NCI-H1694 treated with DMSO at 0.1 percent for 48 hours (cell line): ENCODE measurements at places on chromosomes 2 and 18.

- DNase-seq: no peak
These were observed 79.3 kb upstream of the TGFA start for GRCh38 chr2:70632966-70633365.

GRCh38 chr2:156399224-156399949 lies 36.8 kb upstream of the GPD2 start:
- DNase-seq: no peak

DNA sequence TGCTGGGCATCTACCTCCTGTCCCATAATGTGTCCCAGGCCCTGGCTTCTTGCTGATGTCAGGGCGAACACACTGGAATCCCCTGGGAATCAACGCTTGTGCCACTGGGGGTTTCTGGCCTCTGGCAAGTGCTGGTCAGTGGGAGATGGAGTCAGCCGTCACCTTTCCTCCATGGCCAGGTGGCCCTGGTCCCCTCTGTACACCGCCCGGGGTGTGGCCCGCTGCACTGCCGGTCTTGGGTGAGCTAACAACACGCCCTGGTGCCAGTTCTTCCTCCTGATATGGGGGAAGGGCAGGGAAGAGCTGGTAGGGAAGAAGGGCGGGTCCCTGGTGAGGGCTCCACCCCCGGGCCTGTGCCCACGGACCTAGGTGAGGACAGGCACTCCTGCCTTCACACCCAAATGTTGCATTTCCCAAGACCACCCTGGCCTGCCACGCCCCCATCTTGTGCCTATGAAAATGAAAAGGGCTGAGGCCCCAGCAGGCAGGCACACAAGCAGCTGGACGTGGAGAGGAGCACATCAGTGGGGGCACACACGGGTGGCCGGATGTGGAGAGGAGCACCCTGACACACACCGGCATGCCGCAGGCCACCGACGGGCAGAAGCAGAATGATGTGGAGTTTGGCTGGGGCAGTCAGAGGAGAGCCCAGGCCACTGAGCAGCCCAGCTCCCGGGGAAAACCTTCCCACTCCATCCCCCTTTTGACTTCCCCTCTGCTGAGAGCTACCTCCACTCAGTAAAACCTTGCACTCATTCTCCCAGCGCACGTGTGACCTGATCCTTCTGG lies 140.5 kb downstream of the ASB1 start:
- no peak for DNase-seq

DNA sequence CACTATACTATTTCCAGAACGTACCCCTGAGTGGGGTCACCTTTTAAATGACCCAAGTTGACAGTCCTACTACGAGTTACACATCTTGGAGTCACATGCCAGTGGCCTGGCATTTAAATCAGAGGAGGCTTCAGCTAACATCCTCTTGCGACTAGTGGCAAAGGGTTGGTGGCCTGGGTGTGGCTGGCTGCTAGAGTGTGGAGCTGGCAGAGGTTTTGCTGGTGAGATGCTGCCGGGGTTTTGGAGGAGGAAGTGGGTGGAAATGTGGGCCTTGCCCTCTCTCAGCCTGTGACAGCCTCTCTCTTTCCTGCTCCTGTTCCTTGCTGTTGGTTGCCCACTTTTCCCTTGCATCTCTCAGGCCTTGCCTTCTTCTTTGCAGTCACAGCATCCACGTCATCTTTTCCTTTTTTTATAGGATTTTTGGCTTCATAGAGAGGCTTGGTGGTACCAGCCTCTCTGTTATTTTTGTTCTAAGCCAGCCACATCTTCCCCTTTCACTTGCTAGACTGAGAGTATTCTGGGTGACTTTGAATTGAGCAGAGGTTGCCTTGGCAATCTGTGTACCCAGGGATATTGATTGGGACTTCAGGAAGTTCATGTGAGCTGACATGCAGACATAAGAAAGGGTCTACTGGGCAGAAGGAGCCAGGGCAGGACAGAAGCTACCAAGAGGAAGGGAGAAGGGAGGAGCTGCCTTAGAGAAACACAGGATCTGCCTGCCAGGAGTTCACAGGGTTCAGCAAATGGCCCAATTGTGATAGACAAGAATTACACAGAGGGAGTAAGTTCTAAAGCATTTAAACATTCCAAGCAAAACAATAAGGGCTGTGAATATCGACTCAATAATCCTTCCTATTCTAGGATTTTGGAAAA lies 55.4 kb downstream of the CDC42EP3 start:
- no peak for DNase-seq

- no peak for DNase-seq
These were observed 675.1 kb upstream of the SALL3 start for GRCh38 chr18:78304192-78305164.

GRCh38 chr18:70469916-70470315 lies 181.1 kb downstream of the SOCS6 start:
- no peak for DNase-seq

GRCh38 chr18:37161491-37161890 lies 332.6 kb downstream of the KIAA1328 start:
- DNase-seq: no peak

DNA sequence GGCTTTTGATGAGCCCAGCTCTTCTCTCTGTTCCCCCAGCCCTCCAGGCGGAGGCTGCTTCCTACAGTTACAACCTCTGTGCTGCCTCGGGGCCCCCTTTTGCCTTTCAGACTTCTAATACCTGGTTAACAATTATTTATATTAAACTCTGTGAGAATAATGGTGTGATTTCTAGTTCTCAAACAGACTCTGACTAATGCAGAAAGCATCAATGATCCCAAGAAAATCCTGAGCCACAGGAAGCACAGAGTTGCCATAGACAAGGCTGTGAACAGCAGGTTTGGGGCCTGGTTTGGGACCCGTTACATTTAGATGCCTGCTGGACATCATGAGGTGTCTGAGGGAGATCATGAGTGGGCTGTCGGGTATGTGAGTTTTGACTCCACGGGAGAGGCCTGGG lies 37.4 kb upstream of the MYO3B start:
- no peak for DNase-seq

DNA sequence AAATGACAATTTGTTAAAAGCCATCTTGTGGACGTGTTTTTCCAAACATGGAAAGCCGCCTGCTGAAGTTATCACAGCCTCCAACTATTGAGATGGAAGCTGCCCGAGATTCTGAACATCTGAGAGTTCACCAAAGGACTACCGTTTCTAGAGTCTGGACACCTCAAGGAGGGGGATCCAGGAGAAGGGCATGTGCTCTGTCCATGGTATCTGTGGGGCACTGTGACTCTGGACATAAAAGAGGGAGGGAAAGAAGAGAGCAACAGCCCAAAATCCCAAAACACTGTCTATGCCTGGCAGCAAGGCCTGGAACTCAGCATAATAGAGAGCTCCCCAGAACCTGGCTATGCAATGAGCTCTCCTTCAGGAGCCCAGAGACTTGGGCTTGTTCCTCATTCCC lies 319.9 kb downstream of the EN1 start:
- no peak for DNase-seq

DNA sequence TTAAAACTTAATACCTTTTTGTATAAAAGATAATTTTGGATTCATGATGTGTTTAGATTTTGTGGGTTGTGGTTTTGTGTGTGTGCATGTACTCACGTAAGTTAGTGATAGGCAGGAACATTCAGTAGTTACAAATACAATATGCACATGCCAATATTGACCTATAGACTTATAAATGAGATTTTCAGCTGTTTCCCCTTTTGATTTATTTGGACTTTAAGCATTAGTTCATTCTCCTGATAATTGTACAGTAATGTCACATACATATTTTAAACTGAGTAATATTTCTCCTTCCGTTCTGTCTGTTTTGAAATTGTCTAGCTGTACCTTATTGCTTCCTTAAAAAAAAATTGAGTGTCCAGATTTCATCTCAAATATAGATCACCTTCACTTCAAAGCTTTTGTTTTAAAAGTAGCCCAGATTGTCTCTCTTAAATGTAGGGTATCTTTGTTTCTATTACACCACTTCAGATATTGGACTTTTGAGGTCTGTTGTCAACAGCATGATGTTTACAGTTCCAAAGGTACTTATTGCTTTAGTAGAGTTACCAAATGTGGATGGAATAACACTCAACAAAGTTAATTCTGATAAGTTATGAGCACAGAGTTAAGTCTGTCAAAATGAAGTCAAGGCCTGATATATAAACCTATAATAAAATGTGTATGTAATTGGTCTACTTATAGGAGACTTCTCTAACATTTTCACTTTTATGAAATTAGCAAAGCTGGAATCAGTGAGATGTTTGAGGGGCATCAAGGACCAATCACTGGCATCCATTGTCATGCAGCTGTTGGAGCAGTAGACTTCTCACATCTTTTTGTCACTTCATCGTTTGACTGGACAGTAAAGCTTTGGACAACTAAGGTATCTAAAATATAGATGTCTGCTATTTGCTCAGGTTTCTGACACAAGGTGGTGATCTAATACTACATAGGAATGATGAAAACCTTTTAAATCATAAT lies 42.0 kb downstream of the DYNC1I2 start:
- DNase-seq: no peak

DNA sequence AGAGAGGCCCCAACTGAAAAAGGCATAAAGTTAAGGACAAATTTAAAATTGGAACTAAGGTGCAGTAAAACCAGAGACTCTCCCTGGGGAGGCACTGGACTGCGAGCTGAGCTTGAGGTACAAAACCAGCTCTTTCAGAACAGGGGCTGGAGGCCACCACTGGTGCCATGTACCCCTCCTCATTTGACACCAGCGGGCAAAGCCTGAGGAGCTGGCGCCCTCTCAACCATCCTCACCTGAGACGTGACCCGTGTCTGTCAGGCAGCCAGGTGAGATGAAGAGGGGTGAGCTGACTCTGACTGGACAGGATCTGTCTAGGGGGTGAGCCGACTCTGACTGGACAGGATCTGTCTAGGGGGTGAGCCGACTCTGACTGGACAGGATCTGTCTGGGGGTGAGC lies 68.5 kb downstream of the TMEM18 start:
- no peak for DNase-seq

- no peak for DNase-seq
These were observed 53.5 kb downstream of the ATL2 start for GRCh38 chr2:38323623-38324022.

DNA sequence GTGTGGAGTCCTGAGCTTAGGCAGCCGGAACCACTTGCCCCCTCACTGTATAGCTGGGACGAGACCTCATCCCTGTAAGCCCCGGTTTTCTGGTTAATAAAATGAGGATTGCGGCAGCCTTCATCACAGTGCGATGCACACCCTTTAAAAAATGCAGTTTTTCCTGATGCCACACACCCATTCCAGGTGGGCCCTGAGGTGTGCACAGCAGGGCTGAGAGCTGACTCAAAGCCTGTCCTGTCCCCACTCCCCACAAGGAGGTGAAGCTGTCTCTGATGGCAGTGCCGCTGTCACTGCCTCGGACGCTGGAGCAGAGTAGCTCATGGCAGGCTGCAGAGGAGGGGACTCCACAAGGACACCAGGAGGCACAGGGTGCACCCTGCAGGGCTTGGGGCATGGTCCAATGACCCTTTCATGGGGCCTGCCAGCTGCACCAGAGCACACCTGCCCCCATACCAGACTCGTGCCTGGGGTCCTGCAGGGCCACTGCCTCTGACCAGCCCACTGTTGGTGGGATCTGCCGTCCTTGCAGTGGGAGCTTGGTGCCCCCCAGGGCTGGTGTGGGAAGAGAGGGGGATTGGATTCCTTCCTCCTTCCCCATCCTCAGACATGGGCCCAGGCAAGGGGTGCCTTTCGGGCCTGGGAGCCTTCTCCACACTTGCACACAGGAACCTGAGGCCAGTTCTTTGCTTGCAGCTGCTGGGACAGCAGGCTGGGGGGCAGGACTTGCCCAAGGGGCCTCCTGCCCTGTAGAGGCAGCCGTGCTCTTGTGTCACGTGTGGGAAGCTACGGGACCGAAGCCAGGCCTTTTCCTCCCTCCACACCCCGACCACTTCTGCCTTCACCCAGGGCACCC lies 22.8 kb downstream of the GPC1 start:
- no peak for DNase-seq

DNA sequence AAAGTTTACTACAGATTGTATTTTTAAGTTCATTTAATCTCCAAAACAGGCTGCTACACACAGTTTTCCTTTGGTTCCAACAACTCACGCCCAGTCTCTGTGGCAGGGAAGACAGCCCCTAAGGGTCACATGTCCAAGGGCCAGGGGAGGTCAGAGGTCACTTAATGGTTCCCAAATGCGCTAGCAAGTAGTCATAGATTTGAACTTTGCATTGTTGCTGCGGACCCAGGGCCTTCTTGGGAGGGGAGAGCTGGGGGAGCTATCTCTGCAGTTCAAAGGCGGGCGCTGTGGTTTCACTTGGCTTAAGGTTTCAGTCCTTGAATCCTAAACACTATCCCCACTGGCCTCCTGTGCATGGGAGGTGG lies 74.8 kb upstream of the ZNF532 start:
- no peak for DNase-seq

- no peak for DNase-seq
These were observed 34.7 kb upstream of the MBP start for GRCh38 chr18:77167251-77167650.

- DNase-seq: no peak
These were observed 300.3 kb downstream of the AGPS start for GRCh38 chr2:177692783-177693269.

DNA sequence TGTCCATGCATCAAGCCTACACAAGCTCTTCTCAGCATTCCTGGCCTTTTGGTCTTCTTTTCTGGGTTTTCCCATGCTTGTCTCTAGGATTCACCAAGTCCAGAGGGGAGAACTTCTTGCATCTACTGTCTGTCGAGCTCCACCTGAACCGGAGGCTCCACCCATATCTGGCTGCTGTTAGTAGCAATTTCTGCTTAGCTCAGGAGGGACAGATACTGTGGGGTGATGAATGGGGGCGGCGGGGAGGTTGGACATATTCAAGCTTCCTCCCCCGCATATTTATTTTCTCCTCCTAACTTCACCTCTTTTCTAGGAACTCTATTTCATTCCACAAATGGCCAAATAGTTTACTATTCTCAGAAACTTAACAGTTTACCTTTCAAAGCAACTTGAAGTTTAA lies 163.5 kb downstream of the PTH2R start:
- DNase-seq: no peak

DNA sequence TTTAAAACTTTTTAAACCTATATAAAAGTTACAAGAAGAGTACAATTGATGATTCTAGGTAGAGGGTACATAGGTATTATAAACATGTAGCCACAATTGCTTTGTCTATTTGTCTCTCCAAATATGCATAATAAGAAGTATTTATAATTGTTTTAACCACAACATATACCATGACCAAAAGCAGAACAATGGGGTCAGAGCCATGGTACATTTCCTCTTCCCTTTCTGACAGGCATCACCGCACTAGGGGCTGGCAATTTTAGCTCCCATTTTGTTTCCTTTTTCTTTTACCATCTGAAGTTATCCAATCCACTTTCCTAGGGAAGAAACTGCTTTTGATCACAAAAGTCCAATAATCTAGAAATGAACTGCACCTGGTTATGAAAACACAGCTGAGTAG lies 49.3 kb downstream of the TMX3 start:
- DNase-seq: no peak

- no peak for DNase-seq
These were observed 727 bp downstream of the KIF1A start for GRCh38 chr2:240819126-240819857.

DNA sequence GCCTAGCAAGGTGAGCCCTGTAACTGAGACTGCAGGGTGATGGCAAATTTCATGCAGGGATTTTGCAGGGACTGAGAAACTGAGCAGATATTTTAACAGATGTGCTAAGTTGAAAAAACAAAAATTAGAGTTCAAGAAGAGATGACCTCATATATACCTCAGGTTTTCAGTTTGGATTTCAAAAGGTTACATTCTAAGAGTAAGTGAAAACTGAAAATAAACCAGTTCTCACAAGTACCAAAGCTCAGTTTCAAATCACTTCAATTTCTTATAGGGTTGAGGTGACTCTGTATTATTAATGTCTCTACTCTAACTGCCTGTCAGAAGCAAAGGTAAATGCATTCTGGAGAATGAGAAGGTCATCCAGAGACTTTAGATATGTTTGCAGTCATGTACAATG lies 237.4 kb upstream of the VRK2 start:
- no peak for DNase-seq

GRCh38 chr18:37913051-37913450 lies 347.5 kb upstream of the CELF4 start:
- DNase-seq: no peak
